ENCODE measurements at places on chromosomes 7 and 10. TPM values are rescaled to one million over a fixed set of nuclear protein-coding genes. Genes with fewer than 3 reads are reported as not detected.

Gene TMEM270
- total RNA-seq = not detected

Gene PDGFA
- 114 TPM for total RNA-seq

Gene TMEM273
- 0.27 TPM for total RNA-seq

Gene NDUFB8
- total RNA-seq = 210 TPM

Gene FAM221A
- 24.9 TPM for total RNA-seq

Gene MSMB
- total RNA-seq = not detected

Gene TET1
- total RNA-seq = 59.2 TPM

DNA sequence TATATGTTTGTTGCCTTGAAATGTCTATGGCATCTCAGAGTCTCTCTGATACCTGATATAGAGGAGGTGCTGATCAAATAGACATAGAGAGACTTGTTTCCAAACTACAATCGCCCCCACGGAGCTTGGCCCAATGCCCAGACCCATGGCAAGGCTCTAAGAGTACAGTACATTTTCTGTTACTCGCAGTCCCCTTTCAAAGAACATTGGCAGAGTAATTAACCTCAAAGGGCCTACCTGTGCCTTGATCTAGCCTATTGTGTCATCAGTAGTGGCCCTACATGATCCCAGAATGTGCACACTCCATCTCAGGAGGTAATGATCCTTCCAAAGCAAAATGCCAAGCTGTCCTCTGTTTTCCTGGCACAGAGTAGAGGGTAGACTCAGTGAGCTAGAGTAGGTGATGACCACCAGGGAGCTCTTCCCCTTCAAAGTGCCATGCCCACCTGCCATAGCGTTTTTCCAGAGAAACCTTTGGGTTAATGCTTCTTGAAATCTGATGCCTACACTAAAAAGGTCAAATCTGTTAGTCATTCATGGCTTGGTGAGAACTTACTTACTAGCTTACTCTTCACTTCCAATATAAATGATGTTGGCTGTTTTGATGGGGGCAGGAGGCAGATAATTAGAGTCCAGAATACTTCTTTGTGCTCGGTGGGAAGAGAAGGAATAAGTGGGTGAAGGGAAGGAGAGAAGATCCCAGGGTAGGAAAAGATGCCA lies 41.2 kb upstream of the ACSL5 start:
- no peak for DNase-seq

DNA sequence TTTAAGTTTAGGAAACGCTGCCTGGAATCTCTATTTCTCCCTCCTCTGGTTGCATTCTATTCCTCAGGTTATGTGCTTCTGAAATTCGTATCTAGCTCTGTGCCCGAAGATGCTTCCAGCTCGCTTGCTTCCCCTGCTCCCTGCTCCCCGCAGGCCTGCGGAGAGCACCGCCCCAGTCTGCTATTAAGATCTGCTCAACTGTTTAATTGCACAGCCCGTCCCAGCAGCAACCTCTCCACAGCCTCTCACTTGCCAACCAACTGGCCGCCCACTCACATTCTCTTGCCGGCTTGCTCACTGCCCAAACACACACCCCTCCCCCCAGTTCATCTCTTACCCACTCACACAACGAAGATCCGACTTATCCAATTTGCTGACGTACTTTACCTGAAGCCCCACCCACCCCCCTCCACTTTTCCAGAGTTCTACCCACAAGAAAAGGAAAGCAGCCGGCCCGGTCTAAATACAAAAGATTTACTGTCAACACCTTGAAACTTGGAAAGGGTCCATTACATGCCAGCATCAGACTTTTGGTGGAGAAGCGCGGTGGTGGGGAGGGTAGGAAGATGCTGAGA lies 167.3 kb upstream of the KLF14 start:
- no peak for DNase-seq

DNA sequence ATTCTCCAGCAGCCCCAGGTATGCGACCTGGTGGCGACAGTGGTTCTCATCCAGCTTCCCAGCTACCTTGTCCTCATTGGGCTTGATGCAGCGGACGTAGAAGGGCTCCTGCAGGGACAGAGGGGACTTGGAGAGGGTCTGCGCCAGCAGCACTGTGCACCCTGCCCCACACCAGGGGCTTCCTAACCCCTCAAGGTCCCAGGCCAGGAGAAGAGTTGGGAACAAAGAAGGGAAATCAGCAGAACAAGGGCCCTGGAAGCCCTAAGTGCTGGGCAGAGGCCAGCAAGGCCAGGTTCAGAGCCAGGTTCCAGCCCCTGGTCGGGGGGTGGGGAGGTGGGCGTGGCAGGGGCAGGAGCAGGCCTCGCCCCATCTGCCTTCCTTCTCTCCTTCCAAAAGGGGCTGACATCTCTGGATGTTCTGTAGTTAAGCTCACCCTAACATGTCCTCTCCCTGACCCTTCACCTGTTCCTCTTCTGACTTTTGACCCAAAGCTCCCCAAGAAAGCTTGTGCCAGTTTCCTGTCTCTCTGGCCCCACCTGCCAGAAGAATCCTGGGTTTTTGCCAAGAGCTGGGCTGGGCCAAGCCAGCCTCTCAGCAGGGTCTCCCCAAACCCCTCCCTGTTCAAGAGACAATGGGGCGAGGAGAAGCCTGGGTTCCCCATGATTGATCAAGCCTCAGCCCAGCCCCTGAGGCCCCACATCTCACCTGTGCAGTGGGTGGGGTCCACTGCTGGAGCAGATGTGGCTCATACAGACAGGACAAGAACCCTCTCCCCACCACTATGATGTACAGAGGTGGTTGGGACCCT lies 11.9 kb downstream of the MYO1G start:
- DNase-seq = no peak

- DNase-seq = no peak
These were observed 28.5 kb downstream of the EPC1 start for GRCh38 chr10:32318476-32318896.

GRCh38 chr7:29989257-29989995 lies at the start of gene SCRN1:
SCRN1 (minus strand) TSS chr7:29989801; CDS start chr7:29969067, 20,734 bp downstream.
- DNase-seq = peak; percentile 60

DNA sequence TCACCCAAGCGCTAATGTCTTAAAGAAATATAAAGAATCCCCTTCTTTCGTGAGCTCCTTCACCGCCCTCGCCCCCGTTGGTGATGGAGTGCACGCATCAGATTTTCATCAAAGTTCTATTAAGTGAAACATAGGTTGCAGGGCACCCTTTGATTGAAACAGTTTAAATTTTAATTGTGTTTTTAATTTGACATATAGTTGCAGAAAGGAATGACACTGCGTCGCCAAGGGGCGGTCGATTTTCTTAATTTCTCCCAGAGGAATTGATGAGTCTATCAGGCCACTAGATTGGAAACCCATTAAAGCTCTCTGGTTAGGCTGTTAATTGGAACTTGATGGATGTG lies 4.1 kb upstream of the HMX2 start:
- DNase-seq = no peak

GRCh38 chr7:42831718-42832522 lies 80.0 kb downstream of the C7orf25 start:
- peak; percentile 40 for DNase-seq

- DNase-seq = no peak
These were observed 28.6 kb upstream of the C10orf67 start for GRCh38 chr10:23373156-23373555.

GRCh38 chr10:35300063-35300699 lies 36.1 kb upstream of the CCNY start:
- no peak for DNase-seq

GRCh38 chr7:83494683-83495082 lies 154.3 kb downstream of the SEMA3E start:
- no peak for DNase-seq

DNA sequence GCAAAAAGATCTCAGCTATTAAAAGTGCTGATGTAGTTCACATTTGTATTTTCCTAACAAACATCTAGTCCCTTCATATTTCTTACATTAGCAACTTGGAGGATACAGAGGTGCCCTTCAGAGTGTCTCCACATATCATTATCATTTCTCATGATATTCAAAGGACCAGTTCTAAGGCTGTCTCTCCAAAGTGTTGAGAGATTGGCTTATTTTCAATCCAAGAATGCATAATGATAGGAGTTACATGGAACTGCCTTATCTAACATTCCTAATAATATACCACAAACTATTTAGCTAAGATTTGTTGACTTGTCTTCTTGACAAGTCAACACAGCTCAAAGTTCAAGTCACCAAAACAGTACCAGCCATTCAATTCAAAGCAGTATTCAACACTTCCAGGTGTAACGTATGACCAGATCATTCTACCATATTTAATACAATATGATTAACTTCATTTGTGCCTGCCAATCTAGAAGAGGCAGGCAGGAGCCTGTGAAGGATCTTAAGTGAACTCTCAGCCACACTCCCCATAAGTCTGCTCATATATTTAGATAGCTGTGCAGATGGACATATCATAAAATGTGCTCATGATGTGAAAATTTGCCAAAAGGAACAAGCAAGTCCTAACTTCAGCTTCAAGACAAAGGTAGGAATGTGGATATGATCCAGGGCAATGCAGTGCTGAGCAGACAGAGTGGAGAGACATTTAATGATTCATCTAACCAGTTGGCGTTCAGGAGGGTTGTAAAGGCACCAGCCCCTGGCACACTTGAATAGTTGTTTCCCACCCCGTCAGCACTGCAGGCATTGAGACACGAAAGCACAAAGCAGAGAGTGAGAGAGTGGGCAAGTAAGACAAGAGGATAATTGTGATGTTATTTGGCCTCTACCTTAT lies 108.3 kb downstream of the MTERF1 start:
- no peak for DNase-seq

All from WTC11 (cell line).